Placental epithelial cell (primary cell): ENCODE measurements at places on chromosomes 13 and 19. TPM values are rescaled to one million over a fixed set of nuclear protein-coding genes. Genes with fewer than 3 reads are reported as not detected.

The SBK3 gene
- total RNA-seq: not detected in 2 replicates

The IL4I1 gene
- 0.43 TPM in 1 of 2 replicates, not detected in the other for total RNA-seq

The ADGRE1 gene
- total RNA-seq: not detected in 2 replicates

The CYP2A7 gene
- not detected in 2 replicates for total RNA-seq

The ZNF563 gene
- 4.1 and 4.7 TPM in 2 replicates for total RNA-seq

The IGLON5 gene
- not detected in 2 replicates for total RNA-seq

The TMC4 gene
- 0.11 and 5.5 TPM in 2 replicates for total RNA-seq

The CDC42EP5 gene
- 42.7 and 84.4 TPM in 2 replicates for total RNA-seq

The SIGLEC9 gene
- not detected in 2 replicates for total RNA-seq

The PGLYRP2 gene
- not detected in 2 replicates for total RNA-seq

The MISP3 gene
- total RNA-seq: 0.22 and 0.39 TPM in 2 replicates

The EGLN2 gene
- total RNA-seq: 60.1 and 71.8 TPM in 2 replicates

The PDX1 gene
- not detected in 2 replicates for total RNA-seq

The MYO1F gene
- total RNA-seq: 0.11 and 0.39 TPM in 2 replicates

The TTYH1 gene
- total RNA-seq: under 0.01 TPM in 1 of 2 replicates, not detected in the other

The KLK10 gene
- not detected in 2 replicates for total RNA-seq

The KIR2DL4 gene
- not detected in 2 replicates for total RNA-seq

The INSL3 gene
- 0.22 TPM in 1 of 2 replicates, not detected in the other for total RNA-seq

The IFNL1 gene
- not detected in 2 replicates for total RNA-seq

The NCAN gene
- under 0.01 TPM in 1 of 2 replicates, not detected in the other for total RNA-seq

The PTGIR gene
- 0.22 TPM in 1 of 2 replicates, not detected in the other for total RNA-seq

The ZNF222 gene
- total RNA-seq: 4.3 and 6.0 TPM in 2 replicates

The LRRC25 gene
- not detected in 2 replicates for total RNA-seq

The FGF21 gene
- 0.39 TPM in 1 of 2 replicates, not detected in the other for total RNA-seq

The A1BG gene
- total RNA-seq: 0.79 TPM in 1 of 2 replicates, not detected in the other

The POSTN gene
- total RNA-seq: 1.8 and 2.7 TPM in 2 replicates

The KPTN gene
- 3.1 and 4.6 TPM in 2 replicates for total RNA-seq

The DIRAS1 gene
- total RNA-seq: under 0.01 and 0.79 TPM in 2 replicates

The ONECUT3 gene
- not detected in 2 replicates for total RNA-seq

The SIGLEC5 gene
- total RNA-seq: 1.2 and 2.8 TPM in 2 replicates

The ZNF667 gene
- total RNA-seq: 4.3 and 6.7 TPM in 2 replicates

The NUCB1 gene
- total RNA-seq: 169 and 326 TPM in 2 replicates

The EPSTI1 gene
- total RNA-seq: 14.1 and 17.4 TPM in 2 replicates

The OR10H1 gene
- not detected in 2 replicates for total RNA-seq

The OR4F17 gene
- total RNA-seq: not detected in 2 replicates

The DLEU7 gene
- total RNA-seq: not detected in 2 replicates

The OLFM2 gene
- not detected in 2 replicates for total RNA-seq

The FGF9 gene
- total RNA-seq: not detected in 2 replicates

The THAP8 gene
- total RNA-seq: 5.5 and 8.1 TPM in 2 replicates

The ZNF541 gene
- 2.7 and 7.5 TPM in 2 replicates for total RNA-seq

The SLAIN1 gene
- not detected in 2 replicates for total RNA-seq

The N4BP2L2 gene
- 73.6 and 111 TPM in 2 replicates for total RNA-seq

The CAPN12 gene
- 3.0 and 4.3 TPM in 2 replicates for total RNA-seq

The MOB3A gene
- total RNA-seq: 17.7 and 22.7 TPM in 2 replicates
